ENCODE measurements at places on chromosomes 6 and 20. TPM values are rescaled to one million over a fixed set of nuclear protein-coding genes. Genes with fewer than 3 reads are reported as not detected.

Gene CCM2L
- total RNA-seq = not detected

Gene MAP7
- not detected for total RNA-seq

Gene SNAP91
- not detected for total RNA-seq

Gene SLC22A23
- total RNA-seq = 0.72 TPM

Gene ZNF165
- total RNA-seq = 1.1 TPM

GRCh38 chr6:44401138-44401537 lies 13.6 kb downstream of the CDC5L start:
- no peak for DNase-seq

DNA sequence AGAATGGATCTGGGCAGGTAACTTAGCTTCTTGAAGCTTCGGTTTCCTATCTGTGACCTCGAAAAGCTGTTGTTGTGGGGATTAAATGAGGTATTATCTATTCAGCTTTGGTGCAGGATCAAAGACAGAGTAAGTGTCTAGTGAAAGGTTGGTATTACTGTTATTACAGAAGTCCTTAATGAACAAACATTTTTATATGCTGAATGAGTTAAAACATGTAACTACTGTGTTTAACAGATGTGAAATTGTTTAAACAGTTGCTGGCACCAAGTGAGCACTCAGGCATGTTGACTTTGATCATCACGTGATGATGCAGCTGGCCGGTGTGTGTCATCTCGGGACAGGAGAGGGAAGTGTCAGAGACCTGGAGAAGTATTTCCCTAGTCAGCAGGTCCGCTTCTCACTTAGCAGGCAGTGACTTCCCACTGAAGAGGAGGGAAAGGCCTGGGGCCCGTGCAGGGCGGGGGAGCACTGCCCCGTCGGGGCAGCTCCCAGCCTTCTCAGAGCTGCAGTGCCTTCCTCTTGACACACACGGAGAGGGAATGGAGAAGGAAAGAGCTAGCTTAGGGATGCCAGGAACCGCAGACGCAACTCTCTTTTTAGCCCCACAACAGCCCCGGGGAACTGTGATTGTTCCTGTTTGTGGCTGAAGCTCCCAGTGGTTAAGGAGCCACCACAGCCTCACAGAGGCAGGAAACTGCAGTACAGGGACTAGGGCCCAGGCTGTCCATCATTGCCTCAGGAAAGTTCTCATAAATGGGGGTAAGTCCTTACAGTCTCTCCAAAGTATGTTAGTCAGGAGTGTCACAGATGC lies 18.0 kb downstream of the TUBB2A start:
- DNase-seq = peak; percentile 95

Measured in RPMI7951 (cell line).